Myocyte (in vitro differentiated cells): ENCODE measurements at places on chromosomes 13 and 19. TPM values are rescaled to one million over a fixed set of nuclear protein-coding genes. Genes with fewer than 3 reads are reported as not detected.

GRCh38 chr19:35861640-35862160 is 5.0 kb downstream of the KIRREL2 start:
- DNase-seq: no peak

The PSG1 gene
- 4.7 and 16.3 TPM in 2 replicates for total RNA-seq

The PDX1 gene
- total RNA-seq: not detected in 2 replicates

DNA sequence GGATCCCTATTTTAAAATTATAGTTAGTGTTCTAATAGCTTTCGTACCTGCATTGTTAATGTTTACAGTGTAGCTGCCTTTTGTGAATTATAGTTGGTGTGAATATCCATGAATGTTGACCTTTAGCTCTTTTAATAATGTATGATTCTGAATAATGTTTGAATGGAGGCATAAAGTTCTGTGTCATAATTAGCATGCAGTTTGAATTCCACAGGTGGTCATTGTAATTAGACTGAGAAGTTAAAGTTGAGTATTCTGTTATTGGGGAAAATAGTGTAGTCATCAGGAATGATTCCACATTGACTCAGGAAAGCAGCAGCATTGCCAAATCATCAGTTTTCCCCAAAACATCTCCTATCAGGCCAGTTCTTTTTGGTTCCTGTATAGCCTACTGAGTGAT is 12.1 kb downstream of the GPR18 start:
- DNase-seq: no peak

- DNase-seq: no peak
Observed at GRCh38 chr13:110354715-110355473, 47.8 kb downstream of the COL4A2 start.

DNA sequence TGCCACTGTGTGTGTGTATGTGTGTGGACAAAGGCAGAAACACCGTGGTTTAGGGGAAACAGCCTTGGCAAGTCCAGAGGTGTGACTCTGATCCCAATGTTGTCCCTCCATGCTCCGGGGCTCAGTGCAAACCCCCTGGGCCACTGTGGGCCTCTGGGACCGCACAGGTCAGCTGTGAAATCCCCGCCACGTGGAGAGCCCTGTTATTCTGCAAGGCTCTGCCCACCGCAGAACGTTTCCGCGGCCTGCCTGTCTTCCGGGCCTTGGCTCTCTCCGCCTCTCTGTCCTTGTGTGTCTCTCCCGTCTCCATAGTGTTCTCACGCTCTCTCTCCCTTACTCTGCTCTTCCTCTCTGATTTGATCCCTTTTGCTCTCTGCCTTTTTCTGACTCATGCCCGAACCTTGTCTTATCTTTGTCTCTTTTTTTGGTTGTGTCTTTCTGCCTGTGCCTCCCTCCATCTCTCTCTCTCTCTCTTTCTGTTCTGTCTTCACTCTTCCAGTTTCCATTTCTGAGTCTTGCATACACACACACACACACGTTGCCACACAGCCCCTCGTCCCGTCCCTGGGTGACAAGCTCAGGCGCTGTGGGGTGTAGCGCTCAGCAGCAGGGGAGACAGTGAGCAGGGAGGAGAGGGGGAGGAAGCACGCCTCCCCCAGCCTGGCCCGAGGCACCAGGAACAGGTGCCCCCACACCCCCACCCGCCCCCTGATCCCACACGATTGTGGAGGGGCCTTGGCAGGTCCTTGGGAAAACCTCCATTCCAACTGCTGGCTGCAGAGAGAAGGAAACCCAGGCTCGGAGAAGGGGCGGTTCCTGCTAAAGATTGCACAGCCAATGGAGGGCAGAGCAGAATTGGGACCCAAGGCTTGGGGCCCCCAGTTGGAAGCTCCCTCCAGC is 3.0 kb downstream of the TTYH1 start:
- peak; percentile 12 for DNase-seq

DNA sequence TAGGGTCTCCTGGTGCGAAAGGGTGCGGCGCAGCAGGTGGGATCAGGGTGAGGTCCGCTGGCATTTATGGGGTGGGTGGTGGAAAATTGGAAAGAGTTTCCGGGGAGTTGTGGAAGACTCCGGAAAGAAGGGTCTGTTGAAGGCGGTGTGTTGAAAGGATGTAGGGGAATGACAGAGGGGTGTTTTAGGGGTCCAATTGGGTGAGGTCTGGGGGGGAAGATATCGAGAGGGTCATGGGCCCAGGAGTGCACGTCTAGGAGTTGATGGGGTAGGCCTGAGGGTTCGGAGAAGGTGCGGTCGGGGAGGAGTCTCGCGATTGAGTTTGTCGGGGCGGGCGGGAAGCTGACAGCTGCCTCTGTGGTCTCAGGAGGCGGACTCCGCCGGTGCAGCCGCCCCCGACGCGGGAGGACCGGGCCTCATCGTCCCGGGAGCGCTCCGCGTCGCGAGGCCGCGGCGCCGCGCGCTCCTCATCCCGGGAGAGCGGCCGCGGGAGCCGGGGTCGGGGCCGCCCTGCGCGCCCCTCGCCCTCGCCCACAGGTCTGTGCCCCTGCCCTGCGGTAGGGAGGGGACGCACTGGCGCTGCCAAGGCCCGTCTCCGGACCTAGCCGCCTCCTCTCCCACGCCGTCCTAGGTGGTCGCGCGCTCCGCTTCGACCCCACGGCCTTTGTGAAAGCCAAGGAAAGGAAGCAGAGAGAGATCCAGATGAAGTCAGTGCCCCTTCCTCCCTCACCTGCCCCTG is 7.0 kb downstream of the PGLYRP1 start:
- no peak for DNase-seq

GRCh38 chr13:98570929-98571372 is 6.0 kb downstream of the STK24 start:
- DNase-seq: no peak

- no peak for DNase-seq
Observed at GRCh38 chr19:931860-932647, 6.2 kb downstream of the ARID3A start.

The ZGLP1 gene
- total RNA-seq: 1.8 and 4.2 TPM in 2 replicates

The CLEC4G gene
- not detected in 2 replicates for total RNA-seq
